ENCODE measurements at places on chromosomes 12 and 14.

GRCh38 chr14:77065851-77066577, 32.0 kb upstream of the CIPC start:
- no peak for DNase-seq

DNA sequence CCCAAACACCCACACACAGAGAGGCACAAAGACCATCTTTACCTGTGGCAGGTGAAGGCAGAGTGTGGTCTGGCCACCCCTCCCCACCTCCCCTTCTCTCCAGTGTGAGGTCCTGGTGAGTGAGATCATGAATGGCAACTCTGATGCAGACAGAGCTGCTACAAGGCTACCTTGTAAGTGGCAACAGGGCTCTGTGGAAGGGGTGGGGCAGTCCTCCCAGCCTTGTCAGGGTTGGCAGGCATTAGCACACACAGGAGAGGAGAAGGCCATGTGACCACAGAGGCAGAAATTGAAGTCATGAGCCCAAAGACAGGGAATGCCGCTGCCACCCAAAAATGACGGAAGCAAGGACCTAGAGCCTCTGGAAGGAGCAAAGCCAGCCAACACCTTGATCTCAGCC, 30.7 kb downstream of the VWF start:
- no peak for DNase-seq

DNA sequence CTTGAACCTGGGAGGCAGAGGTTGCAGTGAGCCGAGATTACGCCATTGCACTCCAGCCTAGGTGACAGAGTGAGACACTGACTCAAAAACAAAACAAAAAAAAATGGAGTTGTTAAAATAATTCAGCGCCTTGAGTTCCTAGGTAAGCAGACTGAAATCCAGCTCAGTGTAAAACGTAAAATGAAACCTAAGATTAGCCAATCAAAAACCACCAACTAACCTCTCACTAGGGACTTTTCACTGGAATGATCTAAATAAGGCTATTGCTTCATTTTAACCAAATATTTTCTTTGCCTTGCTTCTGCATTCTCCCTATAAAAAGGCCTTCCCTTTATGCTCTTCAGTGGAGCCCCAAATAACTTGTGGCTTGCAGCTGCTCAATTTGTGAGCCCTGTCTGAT, 91.6 kb upstream of the HIF1A start:
- peak; percentile 47 for DNase-seq

DNA sequence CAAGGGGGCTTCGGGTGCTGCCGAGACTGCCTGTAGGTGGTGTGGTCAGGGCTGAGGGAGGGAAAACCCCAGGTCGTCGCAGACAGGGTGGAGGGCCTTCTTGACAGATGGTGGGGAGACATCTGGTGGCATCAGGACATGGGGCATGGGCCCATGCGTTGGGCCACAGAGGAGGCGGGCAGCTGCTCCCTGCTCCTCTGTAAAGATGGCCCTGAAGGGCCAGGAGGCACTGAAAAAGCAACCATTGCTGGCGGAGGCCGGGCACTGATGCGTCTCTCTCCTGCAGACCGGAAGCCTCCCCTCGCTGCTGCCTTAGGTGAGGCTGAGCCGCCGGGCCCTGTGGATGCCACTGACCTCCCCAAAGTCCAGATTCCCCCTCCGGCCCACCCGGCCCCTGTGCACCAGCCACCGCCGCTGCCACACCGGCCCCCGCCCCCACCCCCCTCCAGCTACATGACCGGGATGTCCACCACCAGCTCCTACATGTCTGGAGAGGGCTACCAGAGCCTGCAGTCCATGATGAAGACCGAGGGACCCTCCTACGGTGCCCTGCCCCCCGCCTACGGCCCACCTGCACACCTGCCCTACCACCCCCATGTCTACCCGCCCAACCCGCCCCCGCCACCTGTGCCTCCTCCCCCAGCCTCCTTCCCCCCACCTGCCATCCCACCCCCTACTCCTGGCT, 28.8 kb downstream of the CCNK start:
- DNase-seq: no peak

DNA sequence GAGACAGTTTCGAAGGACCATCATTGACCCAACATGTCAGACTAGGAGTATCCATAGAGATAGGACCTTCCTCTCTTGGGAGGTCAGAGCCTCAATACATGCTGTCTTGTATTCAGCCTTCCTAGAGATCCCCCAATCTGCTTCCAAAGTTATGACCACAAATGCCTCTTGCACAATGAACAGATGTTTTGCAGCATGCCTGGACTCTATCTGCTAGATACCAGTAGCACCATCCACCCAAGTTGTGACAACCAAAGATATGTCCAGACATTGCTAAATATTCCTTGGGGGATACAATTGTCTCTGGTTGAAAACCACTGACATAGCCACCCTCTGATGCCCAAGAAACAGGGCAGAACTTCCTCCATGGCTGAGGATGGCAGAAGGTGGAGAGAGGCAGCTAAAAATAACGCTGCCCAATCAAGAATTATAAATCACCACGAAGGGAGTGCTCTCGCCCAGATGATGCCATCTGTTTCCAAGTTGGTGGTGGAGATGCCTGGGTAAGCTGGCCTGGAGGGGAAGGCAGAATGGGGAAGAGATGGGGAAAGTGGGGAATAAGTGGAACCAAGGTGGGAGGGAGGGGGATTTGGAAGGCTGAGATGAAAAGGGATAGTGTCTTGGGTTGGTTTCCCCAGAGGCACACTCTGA, 42.9 kb upstream of the NOS1 start:
- no peak for DNase-seq

GRCh38 chr12:111749391-111749790, 17.3 kb upstream of the ALDH2 start:
- DNase-seq: no peak

DNA sequence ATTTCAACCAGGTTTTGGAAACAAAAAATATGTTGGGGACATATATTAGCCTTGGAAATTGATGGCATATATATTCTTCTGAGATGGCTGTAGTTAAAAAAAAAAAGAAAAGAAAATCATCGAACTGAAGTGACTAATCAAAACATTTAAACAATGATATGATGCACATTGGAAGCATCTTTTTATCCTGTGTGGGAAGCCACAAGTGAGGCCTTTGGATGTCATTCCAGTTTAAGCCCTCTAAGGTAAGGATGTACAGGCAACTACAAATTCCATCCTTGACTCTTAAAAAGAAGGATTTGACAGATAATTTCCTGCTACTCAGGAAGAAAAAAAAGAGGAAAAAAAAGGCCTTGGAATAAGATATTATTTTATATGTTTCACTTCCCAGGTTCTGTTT, 9.6 kb upstream of the PTPRB start:
- peak; percentile 81 for DNase-seq

DNA sequence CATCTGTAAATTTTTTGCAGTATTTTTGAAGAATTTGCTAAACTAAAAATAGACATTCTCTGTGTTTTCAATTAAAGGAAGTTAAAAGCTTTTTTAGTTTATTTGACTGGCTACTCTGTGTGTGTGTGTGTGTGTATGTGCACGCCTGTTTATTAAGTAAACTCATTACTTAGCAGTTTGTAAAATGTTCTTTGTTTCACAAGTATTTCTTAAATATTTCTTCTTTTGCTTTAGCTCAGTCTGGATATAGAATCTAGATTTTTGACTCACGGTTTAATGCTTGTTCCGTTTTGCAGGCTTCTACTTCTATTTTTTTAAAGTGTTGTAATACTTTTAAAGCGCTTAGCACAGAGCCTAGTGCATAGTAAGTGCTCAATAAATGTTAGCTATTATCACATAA, 46.5 kb upstream of the KCNMB4 start:
- DNase-seq: no peak

DNA sequence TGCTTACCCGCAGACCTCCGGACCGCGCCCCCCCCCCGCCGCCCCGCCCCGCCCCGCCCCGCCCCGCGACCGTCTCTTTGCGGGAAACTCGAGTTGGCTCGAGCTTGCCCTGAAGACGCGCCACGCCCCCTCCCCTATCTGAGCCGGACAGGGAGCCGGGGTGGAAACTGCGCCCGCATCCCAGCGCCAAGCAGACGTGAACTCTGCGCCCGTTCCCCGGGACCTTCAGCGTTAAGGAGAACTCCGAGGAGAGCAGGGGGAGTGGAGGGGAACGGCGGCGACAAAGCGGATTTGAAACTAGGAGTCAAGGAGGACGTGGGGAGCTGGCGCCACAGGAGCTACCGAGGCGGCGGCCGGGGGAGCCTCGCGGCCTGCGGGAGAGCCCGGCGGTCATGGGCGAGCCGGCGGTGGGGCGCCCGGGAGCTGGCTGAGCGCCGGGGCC, at the start of gene KCNK13:
TSS of gene KCNK13 (plus strand) at position 310 of the 442 bp plus-strand sequence. CDS start 212 bp downstream, outside the sequence.
- no peak for DNase-seq
